Brain pericyte (primary cell): ENCODE measurements at places on chromosomes 1 and 21.

- no peak for DNase-seq
Observed at GRCh38 chr1:61279570-61279969, 197.2 kb downstream of the NFIA start.

- no peak for DNase-seq
Observed at GRCh38 chr1:52191395-52191965, 49.6 kb downstream of the ZFYVE9 start.

DNA sequence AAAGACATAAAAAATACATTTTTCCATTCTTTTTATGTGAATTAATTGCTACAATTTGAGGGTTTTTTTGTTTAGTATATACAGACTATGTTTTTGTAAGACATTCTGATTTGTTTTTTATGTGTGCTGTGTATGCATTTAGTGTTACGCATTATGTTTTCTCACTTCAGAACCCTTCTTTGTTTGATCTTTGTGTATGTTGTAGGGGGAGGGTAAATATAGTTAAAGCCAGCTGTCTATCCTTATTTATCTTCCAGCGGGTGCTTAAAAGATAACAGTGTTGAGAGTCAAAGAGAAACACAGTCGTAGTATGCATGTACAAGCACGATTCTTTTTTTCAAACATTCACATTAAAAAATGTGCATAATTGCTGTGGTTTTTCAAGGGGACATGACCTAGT, 97.5 kb upstream of the KIAA1614 start:
- no peak for DNase-seq

- DNase-seq = no peak
Observed at GRCh38 chr1:187336441-187337168, 507.9 kb downstream of the PLA2G4A start.

- no peak for DNase-seq
Observed at GRCh38 chr21:39341249-39341923, 7.5 kb downstream of the HMGN1 start.

DNA sequence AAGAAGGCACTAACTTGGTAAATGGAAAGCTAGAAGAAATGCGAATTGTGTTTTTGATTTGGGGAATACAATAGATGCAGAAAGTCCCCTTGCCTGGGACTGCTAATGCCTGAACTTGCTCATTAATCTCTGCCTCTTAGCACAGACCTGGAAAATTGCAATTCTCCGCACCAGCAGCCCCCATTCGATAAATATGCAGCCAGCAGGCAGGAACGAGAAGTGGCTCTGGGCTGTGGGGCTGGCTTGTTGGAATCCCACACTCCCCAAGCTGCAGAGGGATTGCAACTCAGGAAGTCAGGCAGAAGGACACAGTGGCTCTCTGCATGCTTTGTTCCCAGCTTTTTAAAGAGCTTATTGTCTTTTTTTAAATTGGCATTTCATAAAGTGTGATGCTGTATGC, 51.3 kb downstream of the PCP4 start:
- no peak for DNase-seq

- DNase-seq = no peak
Observed at GRCh38 chr1:218886101-218886871, 287.4 kb upstream of the LYPLAL1 start.

- no peak for DNase-seq
Observed at GRCh38 chr1:30319765-30320580, 403.4 kb downstream of the MATN1 start.

DNA sequence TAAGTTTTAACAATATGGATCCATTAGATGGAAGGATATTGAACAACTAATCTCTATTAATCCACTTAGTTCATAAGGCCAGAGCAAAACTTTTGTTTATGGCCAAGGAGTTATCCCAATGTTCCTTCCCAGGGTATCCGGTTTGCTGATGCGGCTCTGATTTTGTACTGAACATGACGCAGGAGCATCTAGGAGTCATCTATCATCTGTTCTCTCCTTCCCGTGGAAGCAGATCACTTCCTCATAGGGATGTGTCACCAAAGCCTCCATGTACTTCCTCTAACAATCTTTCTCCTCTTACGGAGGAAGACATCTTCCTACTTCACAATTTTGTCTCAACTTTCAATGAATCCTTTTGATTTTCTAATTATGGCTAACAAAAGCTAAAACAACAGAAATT, 206.6 kb downstream of the APP start:
- DNase-seq = no peak

DNA sequence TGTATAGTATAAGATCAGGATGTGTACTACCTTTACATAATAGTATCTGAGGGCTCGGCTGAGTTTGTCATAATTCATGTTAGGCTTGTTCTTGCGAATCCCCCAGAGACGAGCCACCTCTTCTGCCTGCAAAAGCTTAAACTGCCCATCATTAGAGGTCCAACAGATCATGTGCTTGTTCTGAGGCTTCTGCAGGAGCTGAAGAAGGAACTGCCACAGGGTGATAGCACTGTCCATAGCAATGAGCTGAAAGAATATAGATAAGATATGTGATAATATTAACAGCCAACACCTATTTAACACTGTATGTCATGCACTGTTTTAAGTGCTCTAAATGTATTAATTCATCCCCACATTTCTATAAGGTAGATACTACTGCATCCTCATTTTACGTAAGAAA, 8.2 kb downstream of the ELK4 start:
- no peak for DNase-seq

DNA sequence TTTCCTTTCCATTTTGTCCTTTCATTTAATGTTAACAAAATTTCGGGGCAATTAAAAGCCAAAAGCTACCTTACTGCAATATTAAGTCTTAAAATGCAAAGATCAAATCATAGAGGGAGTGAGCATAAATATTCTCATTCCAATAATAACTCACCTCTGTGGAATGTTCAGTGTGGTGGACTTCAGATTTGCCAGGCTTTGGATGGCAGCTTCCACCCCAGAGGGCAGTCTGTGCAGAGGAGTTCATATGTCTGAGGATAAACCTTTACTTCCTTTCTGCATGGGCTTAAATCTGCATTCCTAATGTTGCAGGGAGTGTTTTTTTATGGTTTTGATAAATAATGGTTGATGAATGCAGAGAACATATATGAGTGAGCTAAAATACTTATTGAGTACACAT, 16.3 kb downstream of the KIAA0040 start:
- DNase-seq = no peak

DNA sequence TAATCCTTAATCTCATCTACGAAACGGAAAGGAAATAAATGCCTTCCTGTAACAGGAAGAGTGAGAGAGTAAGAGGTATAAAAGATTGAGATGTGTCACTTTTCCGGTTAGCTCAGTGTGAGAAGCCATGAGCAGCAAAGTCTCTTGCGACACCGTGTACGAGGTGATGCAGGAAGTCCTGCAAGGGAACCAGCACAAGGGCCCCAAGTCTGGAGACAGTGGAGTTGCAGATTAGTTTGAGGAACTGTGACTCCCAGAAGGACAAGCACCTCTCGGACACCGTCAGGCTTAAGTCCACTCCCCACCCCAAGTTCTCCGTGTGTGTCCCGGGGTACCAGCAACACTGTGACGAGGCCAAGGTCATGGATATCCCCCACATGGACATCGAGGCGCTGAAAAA, 592.3 kb upstream of the ADGRL2 start:
- DNase-seq = no peak

GRCh38 chr21:42198929-42199867, 19.7 kb upstream of the ABCG1 start:
- DNase-seq = no peak

DNA sequence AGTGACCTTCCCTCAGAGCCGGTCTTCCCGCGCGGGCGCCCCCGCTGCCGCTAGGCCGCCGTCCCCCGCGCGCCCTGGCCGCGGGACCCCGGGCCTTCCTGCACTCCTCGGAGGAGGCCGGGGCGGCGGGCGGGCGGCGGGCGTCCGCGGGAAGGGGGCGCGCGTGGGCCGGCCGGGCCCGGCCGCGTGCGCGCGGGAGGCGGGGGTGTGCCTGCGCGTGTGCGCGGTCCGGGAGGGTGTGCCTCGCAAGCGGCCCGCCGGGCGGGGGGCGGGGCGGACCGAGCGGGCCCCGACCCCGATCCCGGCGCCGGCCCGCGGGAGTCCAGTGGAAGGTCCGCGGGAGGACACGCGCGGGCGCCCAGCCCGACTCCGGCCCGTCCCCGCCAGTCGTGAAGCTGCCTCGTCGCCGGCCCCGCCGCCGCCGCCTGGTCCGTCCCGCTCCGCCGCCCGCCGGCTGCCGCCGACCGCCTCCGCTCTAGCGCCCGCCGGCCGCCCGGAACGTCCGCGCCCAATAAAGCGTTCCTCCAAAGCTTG, 438 bp downstream of the MRPS6 start:
- no peak for DNase-seq

- no peak for DNase-seq
Observed at GRCh38 chr1:182185136-182185535, 123.6 kb upstream of the ZNF648 start.

- no peak for DNase-seq
Observed at GRCh38 chr1:229880271-229881170, 186.5 kb upstream of the GALNT2 start.
